ENCODE measurements at places on chromosomes 3 and 15. TPM values are rescaled to one million over a fixed set of nuclear protein-coding genes. Genes with fewer than 3 reads are reported as not detected.
A peak's percentile ranks its signal among the peaks of the same experiment; 100 is the strongest.

- no peak for DNase-seq
Measured at GRCh38 chr3:55484191-55484689, 2.9 kb downstream of the WNT5A start.

GRCh38 chr15:33722005-33722672, 246.2 kb upstream of the CHRM5 start:
- DNase-seq = peak; percentile 24

DNA sequence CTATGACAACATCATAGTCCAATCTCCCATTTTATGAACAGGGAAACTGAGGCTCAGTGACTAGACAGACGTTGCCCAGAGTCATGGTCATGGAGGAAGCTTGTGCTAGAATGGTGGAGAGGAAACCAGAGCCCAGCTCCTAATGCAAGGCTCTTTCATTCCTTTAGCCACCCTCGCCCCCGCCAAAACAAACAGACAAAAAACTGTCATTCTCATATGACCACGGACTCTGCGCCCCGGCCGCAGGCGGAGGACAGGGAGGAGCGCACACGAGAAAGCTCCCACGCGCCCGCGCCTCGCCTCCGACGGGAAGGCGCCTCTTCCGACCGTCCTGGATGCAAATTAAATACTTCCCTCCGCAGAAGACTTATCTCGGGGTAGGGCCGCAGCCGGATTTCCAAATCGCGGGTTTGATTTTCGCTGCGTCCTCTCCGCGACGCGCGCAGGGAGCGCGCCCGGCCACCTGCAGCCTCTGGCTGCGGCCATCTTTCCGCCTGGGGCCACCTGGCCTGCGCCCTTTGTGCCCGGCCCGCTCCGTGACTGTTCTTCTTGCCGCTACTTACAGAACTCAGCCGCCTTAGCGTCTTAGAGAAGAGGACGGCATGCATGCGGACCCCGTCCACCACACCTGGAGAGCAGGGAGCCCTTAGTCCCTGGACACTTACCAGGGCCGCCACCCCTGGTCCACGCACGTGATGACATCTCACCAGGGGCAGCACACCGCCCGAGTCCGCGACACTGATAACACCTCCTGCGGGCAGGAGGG, 670 bp upstream of the ATP13A3 start:
- DNase-seq = no peak

GRCh38 chr15:55734641-55735040, 8.3 kb downstream of the PRTG start:
- DNase-seq = no peak

STAB1 gene
- 0.46 TPM for total RNA-seq

MOBP gene
- 0.08 TPM for total RNA-seq
